Ecto neural progenitor cell (in vitro differentiated cells): ENCODE measurements at places on chromosomes 12 and 14.

GRCh38 chr14:95480109-95480886, 36.2 kb downstream of the SYNE3 start:
- DNase-seq, result no peak

- DNase-seq, result no peak
Measured at GRCh38 chr12:64522807-64523206, 70.9 kb downstream of the TBK1 start.

DNA sequence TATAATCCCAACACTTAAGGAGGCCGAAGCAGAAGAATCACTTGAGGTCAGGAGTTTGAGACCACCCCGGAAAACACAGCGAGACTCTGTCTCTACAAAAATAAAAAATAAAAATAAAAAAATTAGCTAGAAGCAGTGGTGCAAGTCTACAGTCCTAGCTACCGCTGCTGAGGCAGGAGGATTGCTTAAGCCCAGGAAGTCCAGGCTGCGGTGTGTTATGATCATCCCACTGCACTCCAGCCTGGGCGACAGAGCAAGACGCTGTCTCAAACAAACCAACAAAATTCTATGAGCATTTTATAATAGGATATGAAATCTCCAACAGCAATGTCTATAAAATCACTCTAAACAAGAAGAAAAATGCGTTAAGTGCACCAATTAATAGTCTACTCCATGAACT, 75.3 kb downstream of the PPP1R12A start:
- no peak for DNase-seq

DNA sequence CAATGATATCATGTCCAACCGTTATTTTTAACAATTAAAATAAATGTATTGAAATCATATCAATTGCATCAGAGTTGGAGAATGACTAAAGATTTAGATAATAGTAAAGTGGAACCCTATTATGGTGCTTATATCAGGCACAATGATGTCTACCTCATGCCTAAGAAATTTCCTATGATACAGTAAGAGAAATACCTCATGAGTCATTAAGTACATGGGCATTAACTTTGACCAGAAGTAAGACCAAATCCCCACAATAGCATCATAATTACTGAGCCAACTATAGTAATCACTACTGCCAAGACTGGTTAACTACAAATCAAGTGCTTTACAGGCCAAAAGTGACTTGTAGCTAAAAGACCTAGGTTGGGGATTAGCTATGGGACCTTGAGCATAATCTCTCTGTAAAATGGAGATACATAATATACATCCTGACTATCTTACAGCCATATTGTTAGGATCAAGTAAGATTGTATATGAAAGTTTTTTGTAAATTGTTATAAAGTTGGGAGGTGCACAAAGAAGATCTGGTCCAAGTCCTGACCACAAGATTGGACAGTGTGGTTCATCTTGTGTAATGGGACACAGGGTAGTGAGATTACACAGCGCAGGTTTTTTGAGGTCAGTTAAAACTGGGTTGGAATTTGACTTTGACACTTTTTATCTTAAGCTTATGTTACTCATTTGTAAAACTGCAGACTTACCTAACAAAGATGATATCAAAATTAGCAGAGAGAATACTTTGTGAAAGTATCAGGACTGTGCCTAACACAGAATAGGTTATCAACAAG, 60.5 kb downstream of the ERGIC2 start:
- DNase-seq, result no peak

DNA sequence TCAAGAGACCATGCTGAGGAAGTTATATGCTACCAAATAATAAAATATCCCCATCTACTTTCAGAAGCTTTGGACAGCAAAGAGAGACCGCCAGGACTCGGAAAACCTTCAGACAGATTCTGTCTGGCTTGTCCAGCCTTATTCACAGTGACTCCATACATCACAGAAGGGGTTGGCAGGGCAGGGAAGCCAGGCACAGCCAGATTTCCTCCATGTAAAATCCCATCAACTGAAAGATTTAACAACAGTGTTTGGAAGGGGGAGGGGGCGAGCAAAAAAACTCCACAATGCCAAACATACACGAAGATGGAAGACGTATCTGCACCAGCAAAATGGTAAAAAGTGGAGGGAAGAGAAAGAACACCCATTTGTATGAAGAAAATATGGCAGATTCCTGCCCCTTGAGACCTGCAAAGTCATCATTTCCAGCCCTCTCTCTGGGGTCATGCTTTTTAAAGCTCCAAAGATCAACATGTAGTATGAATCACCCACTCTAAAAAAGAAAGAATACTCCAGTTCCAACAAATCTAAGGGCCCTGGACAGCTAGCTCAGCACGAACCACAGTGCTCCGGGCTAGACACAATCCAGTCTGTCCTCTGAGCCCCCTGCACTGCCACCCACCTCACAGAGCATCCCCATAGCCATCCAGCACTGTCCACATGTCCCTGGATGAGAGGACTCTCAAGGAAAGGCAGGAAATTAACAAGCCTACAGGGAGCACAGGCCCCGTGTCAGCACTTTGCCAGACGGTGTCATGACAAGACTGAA, 116.4 kb downstream of the DICER1 start:
- DNase-seq, result peak; percentile 36

DNA sequence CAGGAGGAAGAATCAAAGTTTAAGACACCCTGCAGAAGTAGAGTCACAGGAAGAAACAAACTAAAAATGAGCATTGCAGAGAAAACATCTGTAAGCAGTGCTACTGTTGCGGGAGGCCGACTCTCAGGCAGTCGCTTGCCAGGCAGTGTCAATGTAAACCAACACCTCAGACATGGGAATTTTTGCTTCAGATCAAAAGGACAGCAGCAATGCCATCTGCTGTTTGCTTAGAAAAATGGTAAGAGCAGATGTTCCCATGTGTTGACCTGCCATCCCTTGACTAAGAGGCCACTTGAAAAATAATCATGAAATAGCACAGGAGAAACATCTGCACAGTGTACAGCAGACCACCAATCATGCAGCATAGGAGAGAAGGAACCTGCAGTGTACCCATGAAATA, 196.6 kb downstream of the SLC25A21 start:
- no peak for DNase-seq

DNA sequence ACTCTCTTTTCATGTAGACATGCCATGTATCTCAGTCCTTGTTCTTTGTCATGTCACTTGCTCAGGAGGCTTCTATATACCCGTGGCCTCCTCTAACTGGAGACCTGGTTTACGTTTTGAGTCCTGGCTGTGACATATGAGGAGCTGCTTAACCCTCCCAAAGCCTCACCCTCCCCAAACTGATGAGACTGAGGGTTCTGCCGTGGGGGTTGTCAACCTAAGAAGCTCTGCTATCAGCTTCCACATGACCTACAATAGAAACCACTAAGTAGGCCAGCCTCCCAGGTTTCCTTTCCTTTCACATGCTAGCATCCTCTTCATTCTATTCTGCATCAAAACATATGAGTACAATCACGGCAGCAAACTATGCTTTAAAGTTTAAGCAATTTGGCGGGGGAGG, 76.8 kb upstream of the WSCD2 start:
- no peak for DNase-seq

GRCh38 chr14:90607141-90607540, 209.1 kb downstream of the TTC7B start:
- DNase-seq, result no peak

DNA sequence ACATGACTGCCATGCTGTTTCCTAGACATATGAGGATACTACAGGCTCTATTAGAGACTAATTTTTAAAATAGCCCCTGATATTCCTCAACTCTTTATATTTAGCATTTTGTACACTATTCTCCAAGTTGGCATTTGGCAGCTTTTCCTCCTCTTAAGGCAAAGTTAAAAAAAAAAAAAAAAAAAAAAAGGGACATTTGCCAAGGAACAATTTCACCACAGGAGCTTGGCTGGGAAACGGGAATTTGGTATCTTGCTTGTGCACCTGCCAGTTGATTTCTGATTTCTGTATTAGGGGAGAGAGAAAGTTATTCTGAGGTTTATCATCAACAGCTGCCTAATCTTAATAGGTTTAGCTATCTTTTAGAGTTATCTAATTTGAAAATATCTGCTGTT, 87.2 kb downstream of the CAND1 start:
- DNase-seq, result no peak

DNA sequence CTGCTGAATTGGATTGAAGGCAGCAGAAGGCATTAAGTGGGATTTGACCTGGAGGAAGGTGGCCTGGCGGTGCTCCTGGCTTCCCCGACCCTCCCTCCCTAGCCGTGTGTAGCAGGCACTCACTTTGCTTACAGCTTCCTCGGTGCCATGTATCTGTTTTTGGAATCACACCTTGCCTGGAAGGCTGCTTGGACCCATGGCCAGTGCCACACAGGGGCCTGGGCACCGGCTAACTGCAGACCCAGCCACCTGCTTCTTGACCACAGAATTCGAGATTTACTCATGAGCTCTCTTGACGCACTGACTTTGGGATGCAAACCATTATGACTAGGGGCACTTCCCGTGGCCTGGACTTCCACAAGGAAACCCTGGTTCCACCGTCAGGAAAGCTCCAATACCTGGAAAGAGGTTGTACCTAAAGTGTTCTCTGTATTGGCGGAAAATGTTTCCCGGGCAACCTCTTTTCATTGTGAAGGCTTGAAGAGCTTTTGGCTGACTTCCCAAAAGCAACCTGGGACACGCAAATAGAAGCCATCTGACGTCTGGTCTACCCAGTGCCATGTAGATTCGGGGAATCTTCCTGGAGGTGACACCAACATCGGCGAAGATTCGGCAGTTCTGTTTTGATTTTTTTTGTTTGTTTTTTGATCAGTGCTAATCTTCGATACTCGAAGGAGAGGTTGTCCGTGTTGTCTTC, 125.6 kb upstream of the RTL1 start:
- no peak for DNase-seq

- no peak for DNase-seq
Measured at GRCh38 chr12:105319691-105320209, 10.7 kb upstream of the C12orf75 start.

DNA sequence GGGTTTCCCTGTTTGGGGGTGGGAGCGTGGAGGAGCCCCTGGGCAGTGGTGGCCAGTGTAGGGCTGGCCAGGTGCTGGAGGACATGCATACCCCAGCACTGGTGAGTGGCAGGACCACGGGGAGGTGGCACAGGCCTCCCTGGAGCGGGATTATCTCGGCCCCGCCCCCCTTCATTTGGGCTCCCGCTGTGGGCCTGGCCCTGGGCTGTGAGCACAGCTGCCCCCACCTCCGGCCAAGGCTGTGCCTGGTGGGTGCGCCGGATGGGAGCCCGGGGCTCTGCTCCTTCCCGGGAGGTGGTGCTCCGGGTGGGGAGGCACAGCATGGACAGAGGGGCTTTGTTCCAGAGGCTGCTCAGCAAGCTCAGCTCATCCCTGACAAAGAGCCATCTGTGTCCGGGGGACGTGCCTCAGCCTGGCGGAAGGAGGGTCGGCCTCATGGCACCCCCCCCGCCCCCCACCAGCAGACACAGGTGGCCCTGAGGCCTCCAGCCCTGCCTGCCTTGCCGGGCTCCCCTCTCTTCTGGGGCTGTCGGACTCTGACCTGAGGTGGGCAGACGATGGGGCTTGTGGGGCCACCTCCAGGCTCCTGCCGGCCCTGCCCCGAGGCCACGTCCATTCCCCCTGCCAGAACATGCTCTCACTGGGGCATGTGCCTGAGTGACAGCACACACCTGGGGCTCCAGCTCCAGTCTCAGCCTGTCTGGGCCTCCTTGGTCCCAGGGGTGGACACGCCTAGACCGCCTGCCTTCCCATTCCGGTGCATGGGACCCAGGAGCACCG, 8.4 kb downstream of the TEDC1 start:
- DNase-seq, result peak; percentile 71

DNA sequence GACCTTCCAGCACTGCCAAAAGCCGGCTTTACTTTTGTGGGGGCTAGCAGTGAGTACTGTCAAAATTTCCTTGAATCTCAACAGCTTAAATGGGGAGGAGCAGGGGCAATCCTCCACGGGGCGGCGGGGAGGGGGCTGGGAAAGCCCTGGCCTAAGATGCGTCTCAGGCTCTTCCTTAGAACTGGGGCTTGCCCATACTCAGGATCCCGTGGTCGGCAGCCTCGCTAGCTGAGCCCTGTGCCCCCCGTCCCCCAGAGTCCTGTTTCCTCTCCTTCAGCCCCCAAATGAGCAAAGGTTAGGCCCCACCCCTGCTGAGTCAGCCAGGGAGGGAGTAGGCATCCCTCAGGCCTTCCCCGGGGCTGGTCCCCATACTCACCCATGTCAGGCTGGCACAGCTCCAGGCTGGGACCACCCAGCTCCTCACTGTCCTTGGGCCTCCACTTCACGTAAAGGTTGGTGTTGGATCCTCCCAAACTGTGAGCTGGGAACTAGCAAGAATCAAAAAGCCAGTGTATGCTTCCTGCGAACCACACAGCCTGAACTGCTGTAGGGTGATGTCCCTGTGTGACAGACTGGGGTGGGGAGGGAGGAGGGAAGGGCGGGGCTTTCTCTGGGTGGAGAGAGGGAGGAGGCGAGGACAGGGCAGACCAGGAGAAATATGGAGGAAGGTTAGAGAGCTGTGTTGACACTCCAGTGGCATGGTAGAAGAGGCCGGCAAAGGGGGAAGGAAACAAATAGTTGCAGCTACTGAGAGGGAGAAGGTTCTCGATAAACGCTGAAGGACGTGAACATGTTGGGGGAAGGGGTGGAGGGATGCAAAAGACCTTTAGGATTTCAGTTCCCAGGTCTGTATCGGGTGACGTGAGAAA, 5.9 kb upstream of the BAZ2A start:
- peak; percentile 87 for DNase-seq

DNA sequence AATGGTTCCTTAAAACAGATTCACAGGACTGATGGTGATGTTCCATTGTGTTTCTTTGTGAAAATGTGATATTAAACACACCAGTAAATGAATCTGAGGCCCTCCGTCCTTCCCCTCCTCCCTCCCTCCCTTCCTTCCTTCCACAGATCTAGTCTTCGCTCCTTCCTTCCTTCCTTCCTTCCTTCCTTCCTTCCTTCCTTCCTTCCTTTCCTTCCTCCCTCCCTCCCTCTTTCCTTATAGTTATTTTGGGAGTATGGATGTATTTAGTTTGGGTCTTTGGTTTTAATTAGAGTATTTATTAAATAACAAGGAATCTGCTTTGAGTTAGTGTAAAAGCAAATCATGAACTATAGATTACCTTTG, 410.8 kb downstream of the PCNX1 start:
- DNase-seq, result no peak

DNA sequence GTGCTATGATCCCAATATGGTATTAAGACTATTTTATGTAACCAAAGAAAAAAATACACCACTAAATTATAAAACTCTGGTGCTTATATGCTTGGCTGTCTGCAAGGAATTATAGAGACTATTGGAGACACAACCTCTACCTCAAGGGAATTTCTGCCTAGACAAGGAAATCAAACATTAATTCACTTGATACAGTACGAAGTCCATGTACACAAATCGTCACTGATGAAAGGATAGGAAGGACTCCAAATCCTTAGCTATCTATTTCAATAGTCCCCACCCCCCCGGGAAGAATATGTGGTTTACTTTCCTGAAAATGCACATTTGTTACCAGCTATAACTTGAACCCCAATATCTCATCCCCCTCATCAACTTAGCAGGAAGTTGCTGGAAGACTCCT, 21.9 kb downstream of the RTN1 start:
- DNase-seq, result no peak
